Thoracic aorta (tissue), 2 donors: ENCODE measurements at places on chromosomes 1 and 21. TPM values are rescaled to one million over a fixed set of nuclear protein-coding genes. Genes with fewer than 3 reads are reported as not detected.

Gene MMEL1
- not detected for total RNA-seq

GRCh38 chr1:100545855-100546254 is 7.9 kb downstream of the GPR88 start:
- no peaks in the 10 kb centered on the region for H3K4me1 ChIP-seq
- H3K27me3 ChIP-seq = no peaks in the 10 kb centered on the region
- DNase-seq = no peak
- H3K4me3 ChIP-seq = no peak overlapping the region

- H3K4me1 ChIP-seq = no peaks in the 10 kb centered on the region
- no peak overlapping the region for H3K4me3 ChIP-seq
These were observed 17.1 kb downstream of the ZNF281 start for GRCh38 chr1:200392625-200393185.

Gene MX1
- total RNA-seq = 60.0 TPM

DNA sequence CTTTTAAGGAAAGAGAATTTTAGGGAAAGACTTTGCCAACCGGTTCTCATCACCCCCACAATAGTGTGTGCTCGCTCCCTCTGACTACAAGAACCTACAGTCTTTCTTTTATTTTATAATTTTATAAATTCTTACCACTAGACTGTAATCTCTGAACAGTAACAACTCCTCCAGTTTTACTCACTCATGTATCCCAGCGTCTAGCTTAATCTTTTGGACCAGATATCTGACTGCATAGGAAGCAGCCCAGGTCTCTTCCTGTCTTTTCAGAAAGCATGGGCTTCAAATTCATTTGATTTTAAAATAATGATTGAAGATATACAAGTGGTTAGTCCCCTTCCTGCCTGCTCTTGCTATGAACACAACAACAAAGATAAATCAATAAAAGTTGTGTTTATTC is 19.0 kb upstream of the DUSP10 start:
- H3K4me3 ChIP-seq = no peak overlapping the region
- no peak for DNase-seq
- H3K4me1 ChIP-seq = no peaks in the 10 kb centered on the region
- H3K27me3 ChIP-seq = no peaks in the 10 kb centered on the region
